ENCODE measurements at places on chromosomes 7 and 10.

GRCh38 chr7:82534684-82535083 lies 91.1 kb upstream of the CACNA2D1 start:
- DNase-seq = peak; percentile 38

- no peak for DNase-seq
Observed at GRCh38 chr10:56296618-56297017, 64.4 kb downstream of the ZWINT start.

- no peak for DNase-seq
Observed at GRCh38 chr7:93374345-93374940, 142.3 kb downstream of the VPS50 start.

DNA sequence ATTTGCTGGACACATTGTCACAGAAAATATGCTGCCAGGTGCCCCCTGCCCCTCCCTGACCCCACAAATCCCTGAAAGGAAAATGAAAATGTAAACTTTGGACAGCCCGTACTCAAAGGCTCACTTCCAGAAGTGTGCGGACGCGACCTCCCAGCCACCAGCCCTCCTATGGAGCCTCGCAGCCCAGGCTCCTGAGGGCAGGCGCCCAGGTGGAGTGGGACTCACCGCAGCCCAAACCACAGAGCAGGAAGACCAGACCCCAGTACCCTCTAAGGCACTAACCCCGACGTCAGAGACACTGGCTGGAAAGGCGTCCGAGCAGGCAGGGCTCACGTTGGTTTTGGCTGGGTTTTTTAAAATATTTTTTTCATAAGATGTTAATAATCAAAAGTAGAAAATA lies 57.3 kb downstream of the CSGALNACT2 start:
- no peak for DNase-seq

DNA sequence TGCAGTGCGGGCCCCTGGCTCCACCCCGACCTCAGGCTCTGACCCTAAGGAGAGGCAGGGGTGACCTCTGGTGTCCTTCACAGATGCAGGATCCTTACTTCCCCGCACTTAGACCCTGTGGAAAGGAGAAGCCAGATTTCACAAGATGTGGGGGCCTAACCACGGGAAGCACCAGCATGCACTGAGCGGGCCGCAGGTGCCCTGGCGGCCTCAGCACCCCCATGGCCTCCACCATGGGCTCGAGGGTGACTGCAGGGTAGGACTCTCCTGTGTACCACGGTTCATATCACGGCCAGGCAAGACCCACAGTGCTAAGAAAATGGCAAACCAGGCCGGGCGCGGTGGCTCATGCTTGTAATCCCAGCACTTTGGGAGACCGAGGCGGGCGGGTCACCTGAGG lies 410.0 kb upstream of the FOXK1 start:
- DNase-seq = no peak

GRCh38 chr7:47714669-47715607 lies 133.0 kb upstream of the TNS3 start:
- DNase-seq = no peak

DNA sequence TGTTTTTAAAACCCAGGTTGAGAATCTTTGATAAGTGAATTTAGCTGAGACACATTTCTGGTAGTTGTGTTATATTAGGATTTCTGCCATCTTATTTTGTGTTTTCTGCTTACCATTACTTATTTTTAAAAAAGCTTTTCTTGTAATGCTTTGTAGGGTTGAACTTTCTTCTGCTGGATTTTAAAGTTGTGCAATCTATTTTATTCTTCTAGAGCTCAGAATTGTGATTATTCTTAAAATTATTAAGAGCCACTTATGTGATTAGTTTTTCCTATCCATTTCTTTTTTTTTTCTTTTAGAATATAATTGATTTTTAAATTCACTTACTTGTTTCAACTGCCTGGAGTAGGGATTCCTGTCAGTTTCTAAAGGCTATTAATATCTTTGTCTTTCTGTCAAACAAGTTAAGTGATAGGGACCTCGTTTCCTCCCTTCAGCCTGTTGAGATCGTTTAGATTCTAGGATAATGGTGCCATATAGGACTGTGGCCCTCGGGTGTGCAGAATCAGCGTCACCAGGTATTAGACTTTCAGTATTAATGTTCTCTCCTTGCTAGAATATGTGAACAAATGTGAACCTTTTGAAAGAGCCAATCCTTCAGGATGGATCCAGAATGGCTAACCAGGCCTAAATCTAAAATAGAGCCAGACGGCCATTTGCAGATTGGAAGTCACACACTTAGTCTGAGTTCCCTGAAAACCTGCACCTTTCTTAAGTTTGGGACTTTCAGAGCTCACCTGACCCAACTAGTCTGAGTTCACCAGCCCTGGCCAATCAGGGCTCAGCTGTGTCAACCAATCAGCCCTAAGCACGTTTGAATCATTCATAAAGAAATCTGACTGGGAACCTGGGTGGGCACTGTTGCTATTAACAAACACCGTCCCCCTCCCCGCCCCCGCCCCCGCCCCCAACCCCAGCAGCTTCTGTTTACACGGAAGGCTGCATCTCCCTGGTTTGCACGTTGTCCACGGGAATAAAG lies 26.2 kb downstream of the CUX1 start:
- DNase-seq = no peak

- DNase-seq = peak; percentile 54
Observed at GRCh38 chr7:47179812-47180515, 401.9 kb downstream of the TNS3 start.

GRCh38 chr10:58565271-58565670 lies 52.6 kb downstream of the BICC1 start:
- no peak for DNase-seq

- peak; percentile 98 for DNase-seq
Observed at GRCh38 chr10:4663162-4663992, 162.6 kb upstream of the AKR1E2 start.

DNA sequence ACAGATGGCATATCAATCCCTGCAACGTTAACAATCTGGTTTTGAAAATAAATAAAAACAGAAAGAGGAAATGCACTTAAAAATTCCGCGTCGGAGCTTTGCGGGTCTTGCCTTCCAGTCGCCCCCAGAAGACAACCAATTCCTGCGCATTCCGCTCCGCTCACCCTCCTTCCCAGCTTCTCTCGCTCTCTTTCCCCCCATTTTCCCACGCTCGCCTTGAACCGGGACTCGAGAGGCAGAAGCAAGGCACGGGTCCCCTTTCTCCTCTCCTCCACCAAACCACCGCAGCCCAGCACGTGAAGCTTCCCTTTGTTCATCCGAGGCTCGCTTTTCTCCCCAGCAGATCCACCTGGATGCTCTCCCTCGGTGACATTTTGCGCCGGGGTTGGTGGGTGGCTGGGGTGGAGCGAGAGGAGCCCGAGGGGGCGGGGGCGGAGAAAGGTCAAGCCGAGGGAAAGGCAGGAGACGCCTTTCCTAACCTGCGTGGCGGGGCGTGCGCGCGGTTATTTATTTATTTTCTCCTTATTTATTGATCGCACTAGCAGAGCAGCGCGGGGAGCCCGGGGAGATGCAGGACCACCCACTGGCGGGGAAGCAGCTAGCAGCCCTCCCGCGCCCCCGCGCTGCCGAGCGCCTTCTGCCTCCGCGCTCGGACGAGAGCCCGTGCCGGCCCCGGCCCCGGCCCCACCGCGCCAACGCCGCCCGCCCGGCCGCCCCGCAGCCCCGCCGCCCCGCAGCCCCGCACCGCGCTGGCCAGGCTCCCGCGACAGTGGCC lies at the start of gene KCND2:
Gene KCND2, plus strand, starts transcription at position 475 of the 775 bp plus-strand sequence.
- DNase-seq = no peak

DNA sequence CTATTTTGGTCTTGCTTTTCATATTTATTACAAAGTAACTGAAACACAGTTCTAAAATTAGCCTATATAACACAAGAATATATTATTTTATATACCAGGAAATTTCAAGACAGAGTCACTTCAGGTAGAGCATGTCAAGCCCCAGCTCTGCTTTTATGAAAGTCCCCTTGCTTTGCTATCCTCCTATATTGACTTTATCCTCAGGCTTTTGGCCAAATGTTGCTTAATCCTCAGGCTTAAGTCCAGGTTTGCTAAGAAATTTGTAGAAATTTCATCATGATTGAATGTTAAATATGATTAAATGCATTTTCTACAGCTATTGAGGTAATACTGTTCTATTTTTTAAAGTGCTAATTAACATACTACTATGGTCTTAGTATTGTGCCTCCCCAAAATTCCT lies 227.6 kb downstream of the FZD1 start:
- no peak for DNase-seq

GRCh38 chr7:157964016-157964415 lies 623.6 kb downstream of the PTPRN2 start:
- DNase-seq = no peak

DNA sequence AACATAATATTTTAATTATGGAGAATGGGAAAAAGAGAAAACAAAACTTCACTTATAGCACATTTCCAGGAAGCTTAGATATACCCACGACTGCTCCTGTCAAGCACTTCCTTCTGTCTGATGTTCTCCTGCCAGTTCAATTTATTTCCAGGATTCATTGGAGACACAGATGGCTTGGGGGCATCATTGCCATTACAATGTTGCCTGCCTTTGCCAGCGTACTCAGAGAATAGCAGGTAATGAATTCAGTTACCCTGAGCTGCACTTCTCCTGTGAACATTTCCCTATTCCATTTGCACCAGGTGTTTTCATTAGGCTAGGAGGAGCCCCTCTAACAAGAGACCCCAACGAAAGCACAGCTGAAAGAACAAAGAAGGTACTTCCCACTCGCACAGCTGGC lies 33.7 kb downstream of the INSIG1 start:
- DNase-seq = no peak

DNA sequence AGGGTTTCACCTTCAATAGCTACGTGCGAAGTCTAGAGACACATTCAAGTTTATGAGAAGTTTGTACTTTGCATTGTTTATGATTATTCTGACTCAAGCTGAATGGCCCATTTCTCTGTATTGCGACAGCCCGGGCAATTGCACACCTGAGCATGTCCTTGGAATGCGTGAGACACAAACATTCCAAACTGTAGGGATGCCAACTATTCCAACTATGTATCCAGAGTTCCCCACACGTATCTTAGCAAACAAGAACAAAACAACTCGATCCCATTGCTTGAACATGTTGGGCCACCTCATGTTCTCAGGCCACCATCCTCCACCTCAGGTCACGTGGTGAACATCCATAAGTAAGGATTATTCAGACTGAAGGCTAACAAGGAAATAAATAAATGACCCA lies 51.4 kb upstream of the EGFR start:
- DNase-seq = peak; percentile 99

- no peak for DNase-seq
Observed at GRCh38 chr10:106716381-106716780, 448.1 kb downstream of the SORCS1 start.
